Islet precursor cell (in vitro differentiated cells): ENCODE measurements at places on chromosomes 2 and 18.

GRCh38 chr2:105329197-105329554, 359 bp downstream of the TGFBRAP1 start:
- no peak for DNase-seq

DNA sequence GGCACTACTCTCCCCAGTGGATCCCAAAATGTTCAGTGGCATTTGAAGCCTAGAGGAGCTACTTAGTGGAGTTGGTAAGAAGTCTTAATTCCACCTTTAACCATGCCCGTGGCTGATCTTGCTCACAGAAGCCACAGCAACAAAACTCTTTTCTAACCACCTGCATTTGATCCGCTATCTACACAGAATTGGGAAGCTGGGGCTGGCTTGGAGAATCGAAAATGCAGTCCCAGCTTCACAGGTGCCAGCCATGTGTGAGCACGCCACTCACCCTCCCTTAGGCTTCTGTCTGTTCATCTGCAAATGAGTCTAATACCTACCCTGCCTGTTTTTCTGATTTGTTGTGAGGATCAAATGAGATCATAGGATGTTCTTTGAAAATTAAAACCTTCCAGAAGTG, 182.6 kb downstream of the BCL11A start:
- DNase-seq = no peak

DNA sequence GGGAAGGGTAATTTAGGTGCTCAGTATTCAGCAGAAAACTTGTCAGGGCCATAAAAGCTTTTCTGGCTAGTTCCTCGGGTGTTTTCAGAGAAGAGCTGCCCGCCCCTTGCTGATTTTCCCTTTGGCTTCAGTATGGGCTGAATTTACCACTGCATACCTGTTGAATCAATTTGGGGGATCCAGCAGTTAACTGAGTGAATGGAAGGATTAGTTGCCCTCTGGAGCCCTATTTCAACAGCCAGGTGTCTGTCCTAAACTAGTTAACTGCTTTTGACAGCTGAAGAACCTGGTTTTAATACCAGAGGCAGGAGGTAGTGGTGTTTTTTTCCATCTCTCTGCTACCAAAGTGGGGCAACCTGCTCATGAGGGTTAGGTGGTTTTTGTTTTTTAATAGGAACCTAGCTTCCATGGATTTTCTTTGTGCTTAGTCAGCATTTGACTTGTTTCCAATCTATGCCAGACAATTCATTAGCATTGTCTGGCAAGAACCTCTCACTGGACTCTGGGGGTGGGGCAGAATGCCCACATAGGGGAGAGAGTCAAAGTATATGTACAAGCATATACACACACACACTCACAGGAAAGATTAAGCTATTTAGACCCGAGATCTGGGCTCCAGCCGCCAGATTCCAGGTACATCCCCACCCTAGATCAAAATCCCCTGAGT, 166.5 kb upstream of the SIX3 start:
- no peak for DNase-seq

GRCh38 chr2:221896505-221897151, 324.5 kb upstream of the EPHA4 start:
- peak; percentile 58 for DNase-seq

DNA sequence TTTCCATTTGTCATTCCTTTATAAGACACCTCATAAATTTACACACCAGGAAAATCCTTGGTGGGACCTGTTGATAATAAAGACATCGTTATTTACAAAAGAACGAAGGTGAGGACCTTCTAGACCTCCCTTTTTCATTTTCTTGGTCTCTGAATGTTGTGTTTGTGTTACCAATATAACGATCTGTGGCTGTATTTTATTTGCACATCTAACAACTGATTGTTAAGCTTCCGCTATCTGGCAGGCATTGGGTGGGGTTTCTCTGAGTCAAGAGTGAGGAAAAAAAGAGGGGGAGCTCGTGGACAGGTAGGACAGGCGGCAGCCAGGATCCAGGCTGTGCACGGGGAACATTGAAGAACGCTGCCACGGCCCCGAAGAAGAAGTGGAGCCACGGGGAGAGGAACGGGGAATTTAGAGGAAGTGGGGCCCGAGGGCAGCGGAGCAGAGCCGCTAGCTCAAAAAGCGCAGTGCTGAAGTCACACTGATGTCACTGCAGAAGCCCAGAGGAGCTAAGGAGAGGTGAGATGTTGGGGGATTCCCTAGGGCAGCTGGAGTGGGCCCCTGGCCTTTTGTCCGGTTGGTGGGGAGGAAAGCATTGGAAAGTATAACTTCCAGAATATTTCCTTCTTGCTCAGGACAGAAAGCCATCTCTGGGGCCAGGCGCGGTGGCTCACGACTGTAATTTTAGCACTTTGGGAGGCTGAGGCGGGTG, 20.9 kb upstream of the DNMT3A start:
- DNase-seq = no peak
